GM19239 (cell line): ENCODE measurements at places on chromosomes 1 and 21.
A peak's percentile ranks its signal among the peaks of the same experiment; 100 is the strongest.

DNA sequence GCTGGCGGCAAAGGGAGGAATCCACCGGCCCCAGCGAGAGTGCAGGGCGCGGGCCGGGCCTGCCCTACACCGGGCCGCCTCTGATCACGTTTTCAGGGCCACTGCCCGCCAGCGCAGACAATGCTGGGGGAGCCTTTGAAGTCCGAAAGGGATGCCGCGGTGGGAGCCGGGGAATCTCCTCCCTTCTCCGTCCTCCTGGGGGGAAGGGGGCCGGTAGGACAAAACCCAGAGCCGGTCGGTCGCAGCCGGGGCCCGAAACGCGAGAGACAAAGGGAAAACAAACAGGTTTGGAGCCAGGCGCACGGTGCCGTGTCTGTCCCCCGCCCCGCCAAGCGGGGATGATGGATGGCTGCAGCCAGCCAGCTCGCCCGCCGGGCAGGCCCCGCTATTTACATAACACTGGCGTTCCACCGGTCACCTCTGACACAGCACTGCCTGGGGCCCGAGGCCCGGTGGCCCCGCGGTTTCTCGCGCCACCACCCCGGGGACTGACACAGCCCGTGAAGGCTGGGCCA lies 92.0 kb downstream of the CASZ1 start:
- DNase-seq = no peak

- no peak for DNase-seq
Observed at GRCh38 chr1:97906567-97907241, 14.1 kb downstream of the DPYD start.

GRCh38 chr1:174761901-174762585 lies 237.7 kb upstream of the CACYBP start:
- DNase-seq = no peak

DNA sequence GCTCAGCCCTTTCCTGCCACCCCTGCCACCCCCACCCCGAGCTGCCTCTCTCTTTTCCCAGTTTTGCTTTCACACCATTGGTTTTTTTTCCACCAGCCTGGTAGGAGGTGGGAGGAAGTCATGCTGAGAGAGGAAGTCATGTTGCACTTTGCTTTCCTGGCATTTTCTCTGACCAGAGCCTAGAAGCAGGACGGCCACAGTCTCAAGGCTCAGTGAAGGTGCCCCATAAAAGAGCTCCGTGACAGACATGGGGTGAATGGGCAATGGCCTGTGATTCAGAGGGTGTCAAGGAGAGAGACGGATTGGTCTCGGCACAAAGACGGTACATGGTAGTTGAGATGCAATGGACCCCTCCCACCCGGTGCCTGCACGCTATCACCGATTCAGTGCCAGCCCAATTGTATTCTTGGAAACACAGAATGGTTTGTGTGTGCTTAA lies 42.1 kb upstream of the DMRTB1 start:
- DNase-seq = no peak

DNA sequence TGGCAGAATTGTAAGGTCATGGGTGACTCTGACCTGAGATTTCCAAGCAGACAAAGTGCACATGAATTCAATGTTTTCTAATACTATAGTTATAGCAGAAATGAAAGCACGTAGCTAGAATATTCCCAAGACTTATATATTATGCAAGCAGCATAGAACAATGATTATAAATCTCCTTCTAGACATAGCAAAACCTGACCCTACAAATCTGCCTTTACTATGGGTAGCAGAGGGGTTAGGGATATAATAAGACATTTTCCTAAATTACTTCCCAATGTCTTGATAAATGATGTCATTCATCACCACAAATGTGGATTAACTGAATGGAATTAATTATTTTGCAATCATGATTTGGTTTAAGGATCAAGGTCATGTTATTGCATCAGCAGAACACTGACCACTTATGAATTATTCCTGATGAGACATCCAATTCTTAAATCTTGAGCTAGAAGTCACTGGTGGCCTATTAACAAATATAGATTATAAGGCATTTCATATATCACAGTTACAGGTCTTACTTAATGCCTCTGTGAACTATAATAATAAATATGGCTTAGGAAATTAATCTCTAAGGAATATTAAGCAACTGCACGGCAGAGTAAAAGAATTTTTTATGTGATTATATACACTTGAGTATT lies 776.6 kb downstream of the AMY1C start:
- DNase-seq = no peak

- no peak for DNase-seq
Observed at GRCh38 chr1:59071289-59071688, 225.6 kb upstream of the FGGY start.

DNA sequence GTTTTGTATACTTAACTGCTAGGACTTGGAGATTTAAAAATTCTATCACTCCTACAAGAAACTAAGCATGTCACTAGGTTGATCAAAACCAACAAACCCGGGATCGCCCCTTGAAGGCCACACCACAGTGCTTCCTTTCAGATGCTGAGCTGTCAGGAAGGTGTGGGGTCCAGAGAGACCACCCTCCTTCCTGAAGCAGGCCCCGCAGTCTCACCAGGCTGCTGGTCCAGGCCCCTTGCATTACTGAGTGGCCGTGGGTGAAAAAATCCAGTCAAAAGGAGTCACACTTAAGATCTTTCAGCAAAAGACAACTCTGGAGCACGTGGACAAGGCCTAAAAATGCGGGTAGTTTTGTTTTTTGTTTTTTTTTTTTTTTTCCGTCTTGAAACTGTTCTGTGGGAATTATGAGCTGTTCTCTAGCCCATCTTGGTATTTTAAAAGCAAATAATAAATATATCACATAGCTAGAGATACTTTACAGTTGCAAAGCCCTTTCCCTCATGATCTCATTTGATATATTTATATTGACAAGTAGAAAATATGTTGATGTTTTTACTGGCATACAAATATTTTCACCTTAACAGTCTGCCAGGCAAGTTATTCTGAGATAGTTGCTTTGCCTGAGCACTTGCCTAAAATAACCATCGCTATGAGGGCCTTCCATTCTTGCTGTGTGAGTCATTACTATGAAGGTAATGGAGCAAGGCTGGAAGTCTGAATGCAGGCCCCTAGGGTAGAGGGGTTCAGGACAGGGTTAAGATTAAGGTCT lies 73.1 kb upstream of the EDEM3 start:
- DNase-seq = no peak

GRCh38 chr1:15991427-15992186 lies 12.4 kb upstream of the SRARP start:
- no peak for DNase-seq

- no peak for DNase-seq
Observed at GRCh38 chr1:208631092-208631491, 386.9 kb upstream of the PLXNA2 start.

- DNase-seq = peak; percentile 50
Observed at GRCh38 chr1:165828103-165828668, 772 bp downstream of the UCK2 start.

- no peak for DNase-seq
Observed at GRCh38 chr1:39205781-39206464, 1.4 kb downstream of the MACF1 start.

GRCh38 chr1:171403393-171403792 lies 81.9 kb upstream of the PRRC2C start:
- DNase-seq = no peak

DNA sequence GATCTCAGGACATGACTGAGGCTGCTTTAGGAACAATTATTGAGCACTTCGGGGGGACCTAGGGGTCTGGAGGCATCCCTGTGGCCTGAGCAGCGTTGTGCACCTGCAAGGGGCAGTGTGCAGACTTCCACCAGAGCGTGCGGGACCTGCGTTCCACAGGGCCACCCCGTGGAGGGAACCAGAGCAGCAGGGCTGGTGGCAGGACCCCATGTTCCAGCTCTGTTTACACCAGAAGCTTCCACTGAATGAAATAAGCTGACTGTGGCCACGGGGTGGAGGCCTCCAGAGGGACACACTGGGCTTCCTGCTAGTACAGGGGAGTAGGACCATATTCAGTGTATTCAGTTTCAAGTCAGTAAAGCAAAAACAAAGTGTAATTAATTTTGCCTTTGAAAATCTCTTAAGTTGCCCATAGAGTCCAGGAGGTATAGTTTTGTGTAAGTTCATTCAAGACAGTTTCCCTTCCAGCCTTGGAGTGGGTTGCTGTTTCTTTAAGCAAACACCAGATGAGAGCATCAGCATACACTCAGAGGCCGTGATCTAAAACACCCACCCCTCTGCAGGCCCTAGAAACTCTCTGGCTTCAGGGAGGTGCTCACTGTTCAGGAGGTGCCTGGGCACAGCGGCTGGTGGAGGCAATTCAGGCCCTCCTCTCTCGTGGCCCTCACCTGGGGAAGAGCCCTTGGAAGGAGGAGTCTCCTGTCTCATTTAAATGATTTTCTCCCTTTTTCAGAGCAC lies 16.6 kb downstream of the SLC1A7 start:
- no peak for DNase-seq

DNA sequence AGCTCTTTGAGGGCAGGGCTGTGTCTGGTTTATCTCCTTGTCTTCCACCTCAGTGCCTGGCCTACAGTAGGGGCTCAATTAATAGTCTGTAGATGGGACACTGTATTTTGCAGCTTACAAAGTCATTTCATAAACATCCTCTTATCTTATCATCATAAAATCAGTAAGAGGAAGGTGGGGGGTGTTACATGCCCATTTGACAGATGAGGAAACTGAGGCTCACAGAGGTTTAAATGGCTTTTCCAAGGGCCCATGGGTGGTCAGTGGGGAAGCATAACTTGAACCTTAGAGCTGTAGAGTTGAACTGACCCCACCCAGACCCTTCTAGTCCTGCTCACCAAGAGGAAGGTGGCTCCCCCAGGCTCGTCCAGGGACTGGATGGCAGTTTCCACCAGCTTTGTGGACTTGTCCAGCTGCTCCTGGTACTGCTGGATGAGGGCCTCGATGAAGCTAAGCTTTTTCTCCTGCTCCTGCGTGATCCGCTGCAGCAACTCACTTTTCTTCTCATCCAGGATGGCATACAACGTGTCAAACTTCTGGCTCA lies 9.3 kb downstream of the TRIM63 start:
- DNase-seq = no peak

DNA sequence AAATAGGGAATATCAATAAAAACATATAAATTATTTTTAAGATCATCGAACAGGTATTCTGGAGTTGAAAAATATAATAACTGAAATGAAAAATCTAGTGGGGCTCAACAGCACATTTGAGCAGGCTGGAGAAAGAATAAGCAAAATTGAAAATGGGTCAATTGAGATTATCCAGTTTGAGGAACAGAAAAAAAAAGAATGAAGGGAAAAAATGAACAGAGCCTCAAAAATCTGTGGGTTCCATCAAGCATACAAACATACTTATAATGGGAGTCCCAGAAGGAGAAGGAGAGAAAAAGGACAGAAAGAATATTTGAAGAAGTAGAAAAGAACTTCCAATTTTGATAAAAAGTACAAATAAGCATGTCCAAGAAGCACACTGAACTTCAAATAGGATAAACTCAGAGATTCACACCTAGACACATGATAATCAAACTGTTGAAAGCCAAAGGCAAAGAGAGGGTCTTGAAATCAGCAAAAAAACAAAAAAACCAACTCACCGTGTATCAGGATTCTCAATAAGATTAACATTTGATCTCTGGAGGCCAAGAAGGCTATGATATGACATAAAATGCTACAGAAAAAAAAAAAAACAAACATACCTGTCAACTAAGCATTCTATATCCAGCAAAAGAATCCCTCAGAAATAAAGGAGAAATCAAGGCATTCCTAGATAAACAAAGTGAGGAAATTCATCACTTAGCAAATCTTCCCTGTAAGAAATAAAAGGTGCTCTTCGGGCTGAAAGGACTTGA lies 5.4 kb upstream of the COQ8A start:
- no peak for DNase-seq

DNA sequence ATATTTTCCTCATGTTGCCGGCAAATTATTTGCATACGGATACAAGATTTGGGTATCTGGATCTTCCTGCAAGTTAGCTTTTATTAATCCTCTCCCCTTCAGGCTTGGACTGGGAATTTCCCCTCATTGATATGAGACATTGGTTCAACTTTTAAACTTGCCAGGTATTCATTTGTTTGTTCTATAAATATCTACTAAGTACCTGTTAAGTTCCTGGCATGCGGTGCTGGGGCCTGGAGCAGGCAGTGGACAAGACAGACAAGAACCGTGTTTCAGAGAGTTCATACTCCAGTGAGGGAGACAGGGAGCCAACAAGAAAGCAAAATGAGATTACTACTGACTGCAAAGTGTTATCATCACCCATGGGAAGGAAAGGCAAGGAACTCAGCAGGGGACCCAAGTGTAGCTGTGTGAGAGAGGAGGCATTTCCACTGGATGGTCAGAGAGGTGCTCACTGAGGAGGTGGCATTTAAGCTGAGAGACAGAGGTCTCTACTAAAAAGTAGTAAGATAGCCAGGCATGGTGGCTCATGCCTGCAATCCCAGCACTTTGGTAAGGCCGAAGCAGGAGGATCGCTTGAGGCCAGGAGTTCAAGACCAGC lies 39.1 kb upstream of the FHAD1 start:
- no peak for DNase-seq

DNA sequence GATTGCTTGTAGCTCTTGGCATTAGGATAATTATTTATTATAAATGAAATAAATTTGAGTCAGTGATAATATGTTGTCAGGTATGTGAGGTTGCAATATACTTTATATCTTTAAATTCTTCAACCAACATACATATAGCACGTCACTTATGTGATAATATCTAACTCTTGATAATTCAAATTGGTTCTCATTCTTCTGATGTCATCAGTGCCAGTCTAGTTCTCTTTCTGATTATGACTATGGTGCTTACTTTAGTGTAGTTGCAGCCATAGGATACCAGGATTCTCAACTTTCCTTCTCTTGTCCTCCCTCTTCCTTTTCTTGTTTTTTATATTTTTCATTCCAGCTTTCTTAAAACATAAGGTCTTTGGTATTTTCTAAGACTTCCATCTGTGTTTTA lies 34.8 kb upstream of the ATP6V1G3 start:
- no peak for DNase-seq

GRCh38 chr1:86461482-86461881 lies 7.2 kb upstream of the CLCA1 start:
- no peak for DNase-seq

GRCh38 chr1:243926803-243927245 lies 76.8 kb upstream of the AKT3 start:
- DNase-seq = no peak

- no peak for DNase-seq
Observed at GRCh38 chr21:19461481-19462205, 1058.1 kb upstream of the TMPRSS15 start.

DNA sequence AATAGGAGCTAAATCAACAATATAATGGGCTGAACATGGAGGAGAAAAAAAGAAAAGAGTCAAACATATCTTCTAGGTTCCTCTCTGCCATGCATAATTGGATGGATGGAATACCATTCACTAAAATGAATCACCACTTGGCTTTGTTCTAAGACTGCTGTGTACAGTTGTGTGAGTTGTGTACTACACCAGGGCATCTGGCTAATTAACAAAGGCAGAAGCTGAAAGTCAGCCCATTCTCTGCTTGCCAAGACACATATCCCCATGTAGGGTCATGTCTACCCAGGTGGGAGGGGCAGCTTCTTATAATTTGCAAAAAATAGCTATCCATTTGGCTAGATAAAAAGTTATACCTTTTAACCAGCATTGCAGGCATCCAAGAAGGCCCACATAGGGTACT lies 21.0 kb downstream of the JUN start:
- DNase-seq = no peak

GRCh38 chr1:234944439-234945344 lies 183.9 kb downstream of the TOMM20 start:
- DNase-seq = no peak

- peak; percentile 99 for DNase-seq
Observed at GRCh38 chr1:1349256-1350012, at the start of gene DVL1. Gene DVL1 (minus strand): TSS chr1:1349418. CDS start chr1:1349065, 353 bp downstream.
